ENCODE measurements at places on chromosomes 4 and X. TPM values are rescaled to one million over a fixed set of nuclear protein-coding genes. Genes with fewer than 3 reads are reported as not detected.

CCNA2 gene
- total RNA-seq: 5.5 TPM

TMEM271 gene
- total RNA-seq: not detected

- DNase-seq: no peak
Observed at GRCh38 chrX:109398833-109399232, 83.1 kb downstream of the GUCY2F start.

DNA sequence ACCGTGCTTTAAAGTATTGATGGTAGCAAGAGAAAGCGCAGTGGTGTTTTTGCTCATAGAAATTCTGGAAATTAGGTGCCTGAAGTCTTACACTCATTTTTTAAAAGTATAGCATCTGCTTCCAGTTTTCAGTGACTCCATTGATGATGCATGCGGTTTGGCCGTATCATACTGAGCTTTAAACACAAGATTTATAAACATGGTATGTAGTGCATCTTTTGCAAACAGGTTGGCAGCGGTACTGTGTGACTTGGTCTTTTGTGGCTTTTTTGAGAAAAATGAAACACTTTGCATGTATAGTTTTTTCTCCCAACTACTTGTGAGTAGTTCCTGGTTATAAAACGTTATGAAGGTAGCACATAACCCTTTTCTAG lies 2.0 kb downstream of the DDX3X start:
- no peak for DNase-seq
